ENCODE measurements at places on chromosomes 4 and X.
A peak's percentile ranks its signal among the peaks of the same experiment; 100 is the strongest.

GRCh38 chr4:60359746-60360367 is 840.3 kb upstream of the ADGRL3 start:
- no peak for DNase-seq

GRCh38 chr4:14180166-14180565 is 552.6 kb upstream of the BOD1L1 start:
- no peak for DNase-seq

GRCh38 chr4:161404346-161405110 is 759.3 kb downstream of the FSTL5 start:
- DNase-seq = no peak

- DNase-seq = peak; percentile 28
Measured at GRCh38 chr4:142824368-142824767, 21.7 kb downstream of the INPP4B start.

- DNase-seq = no peak
Measured at GRCh38 chr4:18025288-18025687, 3.7 kb upstream of the LCORL start.

GRCh38 chr4:601612-602558 is 23.5 kb upstream of the PDE6B start:
- DNase-seq = no peak

GRCh38 chr4:123649645-123650391 is 253.2 kb downstream of the SPRY1 start:
- peak; percentile 49 for DNase-seq

GRCh38 chr4:4555916-4556315 is 14.1 kb upstream of the STX18 start:
- peak; percentile 86 for DNase-seq

DNA sequence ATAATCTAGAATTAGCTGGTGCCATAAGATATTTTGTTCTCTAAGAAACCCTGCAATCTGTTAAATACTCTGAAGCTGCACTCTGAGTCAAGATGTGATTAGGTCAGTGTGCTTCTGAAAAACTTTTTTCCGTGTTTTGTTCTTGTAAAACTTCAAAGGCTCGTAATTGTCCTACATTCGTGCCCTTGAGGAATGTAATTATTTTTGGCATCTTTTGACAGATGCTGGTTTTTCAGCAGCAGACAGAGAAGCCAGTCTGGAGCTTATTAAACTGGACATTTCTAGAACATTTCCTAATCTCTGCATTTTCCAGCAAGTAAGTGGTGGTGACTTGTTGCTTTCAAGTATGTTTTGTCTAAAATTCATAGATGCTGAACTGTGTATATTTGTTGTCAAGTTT is 36.8 kb upstream of the TADA2B start:
- DNase-seq = no peak

DNA sequence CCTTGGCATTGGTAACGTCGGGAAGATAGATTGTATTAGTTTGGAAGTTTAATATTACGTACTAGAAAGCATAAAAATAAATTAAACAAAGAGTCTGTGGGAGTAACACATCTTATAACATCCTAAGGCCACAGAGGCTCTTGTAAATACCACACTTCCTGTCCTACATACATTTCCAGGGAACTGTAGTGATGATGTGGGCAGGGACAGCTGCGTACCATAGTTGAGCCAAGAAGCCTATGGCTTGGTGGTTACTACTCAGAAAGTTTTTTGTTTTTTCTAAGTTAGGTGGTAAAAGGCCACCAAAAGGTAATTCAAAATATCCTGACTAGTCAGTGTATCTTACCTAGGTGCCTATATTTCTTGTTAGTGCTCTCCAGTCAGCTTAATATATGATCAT is 4.6 kb upstream of the ANKRD50 start:
- DNase-seq = no peak

DNA sequence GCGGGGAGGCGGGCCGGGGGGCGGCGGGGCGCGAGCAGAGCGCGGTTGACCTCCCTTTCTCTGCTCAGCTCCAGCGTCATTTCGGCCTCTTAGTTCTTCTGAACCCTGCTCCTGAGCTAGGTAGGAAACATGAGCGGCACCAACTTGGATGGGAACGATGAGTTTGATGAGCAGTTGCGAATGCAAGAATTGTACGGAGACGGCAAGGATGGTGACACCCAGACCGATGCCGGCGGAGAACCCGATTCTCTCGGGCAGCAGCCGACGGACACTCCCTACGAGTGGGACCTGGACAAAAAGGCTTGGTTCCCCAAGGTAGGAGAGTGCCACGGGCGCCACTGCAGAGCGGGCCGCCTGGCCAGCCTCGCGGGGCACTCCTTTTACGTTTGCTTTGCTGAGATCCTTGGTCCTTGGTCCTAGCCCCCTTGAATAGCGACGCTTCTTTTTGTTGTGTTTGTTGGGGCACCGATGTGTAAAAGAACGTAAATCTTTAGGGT is at the start of gene HTATSF1:
Gene HTATSF1, plus strand, starts transcription at position 37 of the 497 bp plus-strand sequence. Its CDS starts 93 bp downstream, at position 130.
- DNase-seq = no peak

- DNase-seq = no peak
Measured at GRCh38 chrX:37357436-37357835, 8.3 kb downstream of the PRRG1 start.

DNA sequence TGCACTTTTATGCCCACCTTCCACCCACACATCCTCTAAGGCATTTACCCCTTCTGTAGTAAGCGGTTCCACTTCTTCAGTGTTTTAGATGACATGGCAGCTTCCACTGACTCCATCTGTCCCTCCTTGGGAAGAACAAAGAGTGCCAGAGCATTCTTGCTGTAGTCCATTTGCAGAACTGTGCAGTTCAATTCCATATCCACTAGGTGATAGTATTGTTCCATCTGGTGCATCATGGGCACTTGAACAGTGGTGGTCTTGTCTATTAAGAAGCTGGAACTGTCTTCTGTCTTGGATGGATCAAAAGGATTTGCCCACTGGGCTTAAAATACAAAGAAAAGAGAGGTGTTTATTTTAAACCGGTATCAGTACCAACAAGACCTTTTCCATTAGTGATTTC is 3.5 kb downstream of the SERPINA7 start:
- no peak for DNase-seq

GRCh38 chrX:7512845-7513244 is 330.1 kb upstream of the VCX start:
- DNase-seq = no peak

DNA sequence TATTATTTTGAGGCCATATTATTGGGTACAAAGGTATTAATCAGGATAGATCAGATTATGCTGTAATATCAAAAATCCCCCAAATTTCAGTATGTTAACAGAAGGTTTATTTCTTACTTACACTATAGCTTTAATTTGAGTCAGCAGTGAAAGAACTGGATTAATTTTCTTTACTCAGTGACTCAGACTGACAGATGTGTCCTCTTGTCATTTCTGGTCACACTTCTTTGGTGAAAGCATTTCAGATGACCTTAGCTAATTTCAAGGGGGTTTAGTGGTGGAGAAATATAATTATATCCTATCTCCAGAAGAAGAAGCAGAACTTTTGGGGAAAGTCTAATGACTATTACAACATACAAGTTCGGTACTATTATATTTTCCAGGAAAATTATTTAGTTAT is 12.4 kb downstream of the DDIT4L start:
- no peak for DNase-seq

GRCh38 chr4:47195706-47196105 is 164.3 kb downstream of the GABRB1 start:
- DNase-seq = no peak

DNA sequence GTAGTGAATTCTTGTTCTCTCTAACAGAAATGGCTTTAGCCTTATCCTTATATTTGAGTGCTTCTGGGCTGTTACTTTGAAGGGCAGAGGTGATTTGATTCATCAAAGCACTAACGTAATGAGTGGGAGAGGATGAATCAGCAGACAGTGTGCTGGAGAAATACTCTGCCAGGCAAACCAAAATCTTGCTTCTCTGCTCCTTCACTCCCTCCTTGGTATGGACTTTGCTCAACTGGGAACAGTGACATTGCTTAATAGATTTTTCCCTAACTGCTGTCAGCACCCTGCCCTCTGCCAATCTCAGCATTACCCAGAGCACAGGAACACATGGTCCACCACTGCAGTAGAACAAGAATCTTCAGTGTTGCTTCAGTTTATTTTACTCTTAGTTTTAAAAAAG is 56.0 kb downstream of the PDLIM5 start:
- peak; percentile 40 for DNase-seq

GRCh38 chrX:14673236-14673635 is 143.9 kb downstream of the GLRA2 start:
- DNase-seq = no peak

GRCh38 chr4:122117743-122118142 is 34.4 kb upstream of the BLTP1 start:
- peak; percentile 21 for DNase-seq

DNA sequence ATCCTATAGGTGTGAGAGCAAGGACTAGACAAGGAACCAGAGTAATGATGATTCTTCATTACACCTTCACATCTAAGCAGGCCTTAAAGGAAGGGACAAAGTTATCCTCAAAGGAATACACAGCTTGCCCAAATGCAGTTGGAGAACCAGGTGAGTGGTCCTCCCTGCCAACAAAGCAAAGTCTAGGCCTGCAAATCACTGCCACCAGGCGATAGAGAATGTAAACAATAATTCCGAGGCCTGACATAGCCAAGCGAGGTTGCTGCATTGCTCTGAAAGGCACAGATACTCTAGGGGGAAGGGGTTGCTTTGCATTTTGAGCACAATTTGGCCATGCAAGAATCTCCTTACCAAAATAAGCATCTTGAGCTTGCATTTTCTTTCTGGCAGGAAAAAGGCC is 178.2 kb upstream of the FAT1 start:
- DNase-seq = no peak

- DNase-seq = peak; percentile 17
Measured at GRCh38 chrX:41108007-41108406, 22.8 kb downstream of the USP9X start.

Measured in AG08396 (cell line).